ENCODE measurements at places on chromosomes 4 and X.

GRCh38 chr4:41940834-41941233, 5.6 kb downstream of the TMEM33 start:
- DNase-seq: no peak

DNA sequence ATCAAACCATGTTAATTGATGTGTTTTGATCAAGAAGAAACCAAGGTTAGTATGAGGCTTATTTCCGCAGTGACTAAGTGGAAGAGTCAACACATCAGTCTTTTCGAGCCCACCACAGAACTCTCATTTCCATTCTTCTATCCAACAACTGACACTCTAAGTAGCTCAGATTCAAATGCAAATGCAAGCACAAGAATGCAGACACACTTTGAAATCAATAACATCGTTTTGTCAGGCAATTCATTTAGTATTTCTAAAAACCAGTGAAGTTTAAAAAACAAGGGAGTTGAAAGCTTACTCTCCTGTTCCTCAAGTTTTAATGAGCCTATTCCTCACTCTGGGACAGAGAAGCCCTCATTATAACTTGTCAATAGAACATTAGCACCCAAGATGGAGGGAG, 433.1 kb downstream of the ZIC3 start:
- DNase-seq: no peak

GRCh38 chrX:43703211-43703791, 47.2 kb downstream of the MAOA start:
- DNase-seq: no peak

DNA sequence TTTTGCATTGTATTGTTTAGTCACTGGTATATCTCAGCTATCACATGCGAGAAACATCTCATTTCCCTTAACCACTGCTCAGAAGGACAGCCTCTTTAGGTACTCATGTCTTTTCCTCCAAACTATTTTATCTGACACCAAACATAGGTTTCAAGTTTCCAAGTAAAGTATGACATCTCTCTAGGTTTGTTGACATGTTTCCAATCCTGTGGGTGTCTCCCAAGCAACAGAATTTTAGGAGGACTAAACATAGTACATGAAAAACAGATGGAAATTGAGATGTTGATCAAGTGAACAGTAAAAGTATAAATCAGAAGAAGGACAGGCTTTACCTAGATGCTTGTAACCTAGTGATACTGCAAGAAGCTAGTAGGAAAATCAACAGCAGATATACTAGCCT, 371.4 kb downstream of the DTHD1 start:
- no peak for DNase-seq

- DNase-seq: no peak
Observed at GRCh38 chr4:3111461-3111860, 37.0 kb downstream of the HTT start.

GRCh38 chr4:98867648-98868047, 61.3 kb downstream of the EIF4E start:
- DNase-seq: no peak

DNA sequence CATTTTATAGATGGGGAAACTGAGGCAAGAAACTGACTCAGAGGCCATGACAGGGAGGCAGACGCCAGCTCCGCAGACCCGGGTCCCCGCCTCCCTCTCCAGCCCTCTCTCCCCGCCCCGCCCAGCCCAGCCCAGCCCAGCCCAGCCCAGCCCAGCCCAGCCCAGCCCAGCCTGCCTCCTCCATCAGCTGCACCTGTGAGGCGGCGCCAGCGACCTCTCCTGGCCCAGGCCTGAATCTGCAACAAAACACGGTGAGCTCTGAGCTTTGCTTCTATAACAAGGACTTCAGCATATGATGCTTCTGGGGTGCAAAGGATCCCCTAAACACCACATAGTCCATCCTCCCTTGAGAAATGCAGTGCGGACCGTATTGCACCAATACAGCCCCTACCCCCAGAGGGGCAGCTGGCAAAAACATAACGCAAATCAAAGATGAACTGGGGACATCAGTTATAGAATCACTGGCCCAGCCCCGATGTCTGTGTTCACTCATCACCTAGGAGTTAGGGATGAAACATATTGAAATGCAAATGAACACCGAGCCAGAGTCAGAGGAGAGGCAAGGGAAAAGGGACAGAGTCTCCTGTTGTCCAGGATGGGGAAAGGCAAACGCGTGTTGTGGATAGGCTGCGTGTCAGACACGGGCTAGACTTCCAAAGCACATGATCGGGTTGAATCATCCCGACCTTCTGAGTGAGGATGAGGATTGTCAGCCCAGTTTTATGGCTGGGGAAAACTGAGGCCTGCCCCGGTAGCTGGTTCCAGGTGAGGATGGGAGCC, 216.1 kb upstream of the PSAPL1 start:
- DNase-seq: peak; percentile 13

- DNase-seq: no peak
Observed at GRCh38 chr4:37023504-37023903, 221.0 kb upstream of the NWD2 start.

GRCh38 chr4:145881576-145881975, 57.0 kb downstream of the ZNF827 start:
- DNase-seq: no peak

Data from NCI-H1930 (cell line).